ENCODE measurements at places on chromosomes 2 and 18.

GRCh38 chr2:35545301-35545700 lies 810.3 kb upstream of the CRIM1 start:
- no peak for DNase-seq

DNA sequence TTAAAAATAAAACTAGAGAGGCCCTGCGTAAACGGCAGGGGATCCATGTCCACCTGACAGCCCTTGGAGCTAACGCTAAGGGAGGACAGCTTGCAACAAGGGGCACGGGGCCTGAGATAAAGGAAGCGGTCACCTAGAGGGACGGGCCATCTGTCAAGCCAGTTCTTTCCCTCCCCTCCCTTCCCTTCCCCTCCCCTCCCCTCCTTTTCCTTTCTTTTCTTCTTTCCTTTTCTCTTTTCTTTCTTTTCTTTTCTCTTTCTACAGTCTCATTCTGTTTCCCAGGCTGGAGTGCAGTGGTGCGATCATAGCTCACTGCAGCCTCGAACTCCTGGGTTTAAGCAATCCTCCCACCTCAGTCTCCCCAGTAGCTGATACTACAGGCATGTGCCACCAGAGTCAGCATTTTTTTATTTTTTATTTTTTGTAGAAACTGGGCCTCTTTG lies 34.5 kb upstream of the CTAGE1 start:
- DNase-seq: no peak

DNA sequence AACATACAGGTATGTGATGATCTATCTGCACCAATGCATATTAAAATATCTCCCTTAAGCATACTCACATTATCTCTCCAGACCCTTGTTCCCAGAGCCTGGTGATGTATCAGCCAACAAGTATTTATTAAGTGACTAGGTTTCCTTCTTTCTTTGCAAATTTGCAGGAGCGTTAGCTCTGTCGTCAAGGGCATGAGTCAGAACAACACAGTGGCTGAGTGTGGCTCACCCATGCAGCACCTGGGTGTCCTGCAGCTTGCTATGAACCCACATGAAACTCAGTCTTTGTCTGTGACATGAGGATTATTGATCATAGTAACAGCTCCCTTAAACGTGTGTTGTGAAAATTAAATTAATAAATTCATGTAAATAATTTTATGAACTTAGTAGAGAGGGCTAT lies 96.6 kb downstream of the PIEZO2 start:
- no peak for DNase-seq

DNA sequence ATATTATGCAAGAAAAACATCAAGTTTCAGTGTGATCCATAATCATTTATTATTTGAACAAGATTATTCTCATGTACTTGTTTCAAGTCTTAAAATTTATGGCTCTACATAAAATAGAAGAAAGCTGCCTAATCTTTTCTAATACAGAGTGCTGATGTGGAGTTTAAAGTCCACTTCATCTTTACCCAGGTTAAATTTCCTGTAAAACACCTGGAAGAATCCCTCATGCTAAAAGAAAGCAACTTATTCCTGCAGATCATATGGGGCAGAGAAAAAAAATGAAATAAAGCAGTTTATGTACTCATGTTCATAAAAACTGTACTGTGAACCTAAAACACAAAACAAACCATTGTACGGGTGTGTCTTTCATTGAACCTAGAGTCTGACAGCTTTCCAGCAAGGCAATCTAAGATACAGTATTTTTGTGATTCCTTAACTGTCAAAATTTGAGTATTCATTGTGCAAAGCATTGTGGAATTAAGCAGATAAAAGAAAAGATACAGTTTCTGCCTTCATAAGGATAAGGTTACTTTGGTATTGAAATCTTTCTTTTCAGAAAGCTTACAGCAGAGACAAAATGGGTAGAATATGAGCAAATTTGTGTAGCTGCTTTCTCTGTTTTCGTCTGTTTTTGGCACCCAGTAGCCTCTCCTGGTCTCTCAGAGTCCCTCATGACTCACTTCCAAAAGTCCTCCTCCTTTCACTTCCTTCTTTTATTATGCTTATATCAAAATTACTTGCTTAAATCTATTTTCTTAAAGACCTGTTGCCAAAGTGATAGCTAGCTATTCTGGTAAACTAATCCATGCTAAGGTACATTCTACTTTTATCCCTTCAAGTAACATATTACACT lies 26.9 kb upstream of the GLS start:
- DNase-seq: no peak

- no peak for DNase-seq
Observed at GRCh38 chr2:146068051-146068450, 1548.1 kb upstream of the ZEB2 start.

DNA sequence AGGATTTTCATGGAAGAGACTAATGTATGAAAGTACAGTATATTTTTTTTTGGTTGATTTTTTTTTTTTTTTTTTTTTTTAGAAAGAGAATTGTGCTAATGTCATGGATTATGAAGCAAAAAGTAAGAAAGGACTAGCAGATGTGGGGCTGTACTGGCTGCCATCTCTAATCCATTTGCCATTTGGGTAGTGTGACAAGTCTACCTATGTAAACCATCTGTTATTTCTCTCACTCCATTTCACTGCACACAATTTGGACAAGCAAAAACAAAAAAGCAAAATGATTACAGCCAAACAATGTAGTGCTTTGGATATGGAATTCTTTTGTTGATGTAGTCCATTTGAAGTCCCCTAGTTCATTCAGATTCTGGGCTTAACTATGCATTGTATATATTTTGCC lies 1355.4 kb downstream of the LRP1B start:
- DNase-seq: no peak

DNA sequence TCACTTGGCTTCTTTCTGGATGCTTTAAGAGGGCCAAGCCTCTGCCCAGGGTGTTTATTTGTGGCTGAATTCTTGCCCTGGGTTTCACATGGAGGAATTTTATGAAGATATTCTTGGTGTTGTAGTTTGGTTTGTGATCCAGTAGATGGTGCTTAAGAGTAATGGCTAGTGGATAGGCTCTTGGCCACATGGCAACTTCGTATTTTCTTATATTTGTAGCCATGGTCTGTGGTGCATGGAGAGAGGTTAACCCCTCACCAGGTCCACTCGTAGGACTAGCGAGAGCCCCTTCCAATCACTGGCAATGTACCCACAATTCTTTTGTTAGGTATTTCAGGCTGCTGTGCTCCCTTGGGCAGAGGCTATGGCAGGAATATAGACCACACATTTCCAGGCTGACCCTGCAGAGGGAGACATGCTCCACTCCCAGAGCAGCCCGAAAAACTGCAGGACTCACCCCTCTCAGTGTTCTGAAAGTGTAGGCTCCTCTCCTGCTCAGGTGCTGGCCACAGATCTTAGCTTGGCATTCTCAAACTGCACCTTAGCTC lies 582.1 kb upstream of the SETBP1 start:
- DNase-seq: peak; percentile 78

DNA sequence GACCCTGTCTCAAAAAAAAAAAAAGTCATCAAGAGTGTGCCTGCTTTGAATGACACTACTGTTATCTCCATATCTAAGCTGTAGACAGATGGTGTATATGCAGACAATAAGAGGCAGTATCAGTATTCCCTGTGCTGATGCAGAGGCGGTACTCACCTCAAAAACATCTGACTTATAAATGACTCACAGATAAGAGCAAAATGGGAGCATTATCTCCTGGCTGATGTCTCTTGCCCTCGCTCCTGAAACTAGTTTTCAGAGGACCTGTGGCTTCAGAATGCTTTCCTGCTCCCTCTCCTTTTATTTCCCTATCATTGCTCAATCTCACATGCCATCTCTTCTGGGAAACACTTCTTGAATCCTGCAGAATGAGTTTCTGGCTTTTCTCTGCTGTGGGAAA lies 289.6 kb downstream of the PTPRM start:
- DNase-seq: no peak

GRCh38 chr2:127429844-127430425 lies 11.7 kb downstream of the PROC start:
- no peak for DNase-seq

GRCh38 chr18:77512152-77512551 lies 262.5 kb downstream of the GALR1 start:
- DNase-seq: no peak

GRCh38 chr2:56801770-56802169 lies 618.0 kb downstream of the CCDC85A start:
- DNase-seq: no peak

GRCh38 chr2:10963155-10963554 lies 51.4 kb downstream of the KCNF1 start:
- DNase-seq: no peak
